ENCODE measurements at places on chromosomes 2 and 18.

DNA sequence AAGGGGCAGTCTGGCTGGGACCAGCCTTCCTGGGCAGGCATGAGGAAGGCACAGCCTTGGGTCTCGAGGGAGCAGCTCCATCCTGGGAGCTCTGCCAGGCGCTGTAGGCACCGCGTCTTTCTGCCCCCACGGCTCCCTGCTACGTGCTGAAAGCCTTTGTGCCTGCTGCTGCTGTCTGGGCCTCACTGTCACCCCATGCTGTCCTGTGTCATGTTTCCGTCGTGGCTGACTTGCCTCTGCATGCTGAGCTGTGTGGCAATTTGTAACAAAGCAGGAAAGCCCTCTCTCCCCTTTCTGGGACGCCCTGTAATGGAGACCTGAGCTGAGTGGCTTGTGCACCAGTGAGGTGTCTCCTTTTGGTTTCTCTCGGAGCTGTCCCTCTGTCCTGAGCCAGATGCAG lies 152.5 kb downstream of the TSN start:
- no peak for DNase-seq

DNA sequence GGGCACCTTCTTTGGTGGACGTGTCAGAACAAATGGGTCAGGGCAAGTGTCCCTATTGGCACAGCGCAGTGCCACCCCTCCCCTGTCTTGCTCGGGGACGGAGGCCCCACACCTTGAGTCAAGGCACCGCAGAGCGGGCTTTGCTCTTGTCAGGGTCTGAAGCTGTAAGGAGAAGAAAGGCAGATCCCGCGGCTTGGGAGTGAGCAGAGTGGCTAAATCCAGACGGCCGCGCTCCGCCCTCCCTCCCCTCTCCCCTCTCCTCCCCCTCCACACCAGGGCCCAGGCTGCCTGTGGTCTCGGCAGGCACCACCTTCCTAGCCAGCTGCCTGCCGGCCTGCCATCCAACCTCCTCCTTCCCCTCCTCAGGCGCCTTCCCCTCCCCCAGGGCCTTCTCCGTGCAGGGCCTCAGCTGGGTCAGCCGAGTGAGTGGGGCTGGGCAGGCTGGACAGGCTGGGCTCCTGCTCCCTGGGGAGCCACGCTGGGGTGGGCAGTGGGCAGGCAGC lies 25.8 kb downstream of the SPEG start:
- no peak for DNase-seq

DNA sequence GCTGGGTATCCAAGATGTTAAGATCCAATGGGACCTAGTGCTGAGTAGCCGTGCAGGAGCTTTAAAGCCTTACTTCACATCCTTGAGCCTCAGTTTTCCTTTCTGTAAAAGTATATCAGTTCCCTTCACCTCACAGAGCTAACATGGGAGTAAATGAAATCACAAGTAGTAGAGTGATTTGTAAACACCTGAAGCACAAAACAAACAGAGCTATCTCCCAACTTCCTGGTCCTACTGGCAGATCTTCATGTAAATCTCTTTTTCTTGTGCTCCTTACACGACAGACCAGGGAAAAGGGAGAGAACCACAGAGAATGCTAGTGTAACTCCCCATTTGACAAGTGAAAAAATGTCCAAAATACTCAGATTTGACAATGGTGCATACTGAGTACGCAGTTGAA lies 17.3 kb downstream of the CCDC93 start:
- DNase-seq: no peak

DNA sequence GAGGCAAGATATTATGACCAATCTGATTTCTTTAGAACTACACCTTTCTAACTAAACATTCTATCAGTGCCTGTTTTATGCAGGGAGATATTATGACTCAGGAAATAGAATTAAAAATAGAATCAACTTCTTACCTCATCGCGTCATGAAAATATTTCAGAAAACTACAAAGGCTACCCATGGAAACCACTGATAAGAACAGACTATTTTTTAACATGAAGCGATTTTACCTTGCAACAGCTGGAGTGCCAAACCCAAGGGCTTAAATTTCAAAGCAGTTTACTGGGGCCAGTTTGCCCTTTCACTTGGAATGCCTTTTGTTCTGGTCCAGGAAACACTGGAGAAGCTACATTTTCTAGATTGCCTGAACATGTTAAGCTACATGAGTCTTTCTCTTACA lies 304.8 kb upstream of the CCDC68 start:
- no peak for DNase-seq

- no peak for DNase-seq
These were observed 8.5 kb downstream of the PRELID3A start for GRCh38 chr18:12416098-12416729.

Measured in activated CD8-positive, alpha-beta memory T cell treated with anti-CD3 and anti-CD28 coated beads for 1 hour (primary cell).